ENCODE measurements at places on chromosomes 5 and 9. TPM values are rescaled to one million over a fixed set of nuclear protein-coding genes. Genes with fewer than 3 reads are reported as not detected.

AMBP gene
- 0.68 TPM for total RNA-seq

NDUFA8 gene
- 59.4 TPM for total RNA-seq

- DNase-seq: no peak
These were observed 9.5 kb upstream of the GLDC start for GRCh38 chr9:6655036-6655435.

DNA sequence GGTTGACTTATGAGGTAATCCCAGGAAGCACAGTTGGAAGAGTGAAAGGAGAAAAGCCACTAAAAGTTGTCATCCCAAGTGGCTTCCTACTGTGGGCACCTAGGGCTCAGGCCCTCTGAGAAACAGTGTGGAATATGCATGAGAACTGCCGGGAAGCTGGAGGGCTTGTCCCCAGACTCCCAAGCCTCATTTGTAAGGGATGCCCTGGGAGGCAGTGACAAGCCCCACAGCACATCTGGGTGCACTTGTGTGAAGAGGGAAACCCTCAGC, 64.5 kb downstream of the SFXN1 start:
- DNase-seq: no peak

DNA sequence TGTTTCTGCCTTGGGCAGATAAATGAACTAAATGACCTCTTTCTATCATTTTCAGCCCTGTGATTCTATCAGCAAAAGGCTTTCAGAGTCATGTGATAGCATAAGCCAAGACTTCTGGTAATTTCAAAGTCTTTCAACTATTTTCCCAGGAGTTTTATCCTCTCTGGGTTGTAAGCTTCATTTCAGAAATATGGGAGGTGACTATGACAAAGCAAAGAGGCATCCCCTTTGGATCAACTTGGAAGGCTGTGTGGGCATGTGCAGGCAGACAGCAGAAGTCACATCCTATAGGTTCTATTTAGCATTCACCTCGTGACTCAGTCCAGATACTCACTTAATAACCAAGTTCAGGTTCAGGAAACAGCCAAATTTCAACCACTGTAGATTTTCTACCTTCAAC, 149.0 kb upstream of the FST start:
- no peak for DNase-seq
